ENCODE measurements at places on chromosomes 5 and 9.

GRCh38 chr5:8213701-8214240, 344.8 kb downstream of the MTRR start:
- DNase-seq, result no peak

DNA sequence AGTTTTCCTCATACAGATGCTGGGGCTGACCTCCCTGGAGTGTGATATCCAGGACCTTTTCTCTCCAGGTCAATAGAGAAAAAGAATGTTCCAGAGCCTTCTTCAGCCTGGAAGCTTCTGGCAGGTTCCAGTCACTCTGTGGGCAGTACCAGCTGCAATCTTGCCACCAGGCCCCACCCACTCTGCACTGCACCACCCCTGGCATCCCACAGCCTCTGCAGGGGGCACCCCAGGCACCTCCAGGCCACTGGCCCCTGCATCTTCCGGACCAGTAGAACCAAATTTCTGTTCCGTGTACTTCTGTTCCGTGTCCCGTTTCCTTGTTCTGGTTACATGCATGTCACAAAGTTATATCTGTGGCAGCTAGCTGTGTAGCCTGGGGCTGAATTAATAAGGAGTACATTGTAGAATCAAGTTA, 83.3 kb upstream of the ZBTB43 start:
- DNase-seq, result no peak

GRCh38 chr9:127204771-127205470, 59.7 kb upstream of the GARNL3 start:
- no peak for DNase-seq

GRCh38 chr9:82997476-82998140, 65.3 kb downstream of the RASEF start:
- DNase-seq, result no peak

Measured in DMS79 treated with DMSO at 0.1 percent for 48 hours (cell line).